A673 (cell line): ENCODE measurements at places on chromosomes 5 and 9. TPM values are rescaled to one million over a fixed set of nuclear protein-coding genes. Genes with fewer than 3 reads are reported as not detected.

DNA sequence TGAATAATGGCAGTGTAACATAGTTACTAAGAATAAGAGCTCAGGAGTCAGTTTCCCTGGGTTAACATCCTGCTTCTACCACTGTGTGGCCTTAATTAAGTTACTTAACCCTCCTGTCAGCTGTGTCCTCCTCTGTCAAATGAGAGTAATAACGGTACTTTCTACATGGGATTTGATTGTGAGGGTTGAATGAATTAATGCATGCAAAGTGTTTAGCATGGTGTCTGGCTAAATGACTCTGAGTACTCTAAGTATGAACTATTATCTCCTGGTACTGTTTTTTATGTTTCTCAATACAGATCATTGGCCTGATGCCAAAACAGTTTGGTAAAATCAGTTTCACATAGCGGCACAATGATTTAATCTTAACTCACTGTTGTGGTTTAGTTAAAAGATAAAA lies 19.6 kb downstream of the ZNF131 start:
- DNase-seq = no peak

GRCh38 chr5:159052401-159053011 lies 47.2 kb downstream of the EBF1 start:
- DNase-seq = no peak

Gene IFNB1
- not detected in 2 replicates for total RNA-seq

Gene PPP2R2B
- total RNA-seq = not detected in 2 replicates

DNA sequence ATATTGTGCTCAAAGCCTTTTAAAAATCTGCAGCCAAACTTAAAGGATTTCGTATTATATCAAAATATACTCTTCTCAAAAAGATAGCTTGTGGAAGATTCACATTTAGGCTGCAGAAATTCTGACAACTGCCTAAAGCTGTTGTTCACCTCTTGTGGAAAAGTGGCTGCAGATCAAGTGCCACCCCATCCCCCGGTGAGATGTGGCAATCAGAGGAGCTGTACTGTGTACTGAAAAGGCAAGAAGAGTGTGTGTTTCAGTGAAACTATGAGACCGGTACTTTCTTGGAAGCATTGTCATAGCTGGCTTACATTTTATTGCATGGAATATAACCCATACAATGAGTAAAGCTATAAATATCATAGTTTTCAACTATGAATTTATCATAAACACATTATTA lies 64.3 kb downstream of the CDH18 start:
- DNase-seq = no peak

DNA sequence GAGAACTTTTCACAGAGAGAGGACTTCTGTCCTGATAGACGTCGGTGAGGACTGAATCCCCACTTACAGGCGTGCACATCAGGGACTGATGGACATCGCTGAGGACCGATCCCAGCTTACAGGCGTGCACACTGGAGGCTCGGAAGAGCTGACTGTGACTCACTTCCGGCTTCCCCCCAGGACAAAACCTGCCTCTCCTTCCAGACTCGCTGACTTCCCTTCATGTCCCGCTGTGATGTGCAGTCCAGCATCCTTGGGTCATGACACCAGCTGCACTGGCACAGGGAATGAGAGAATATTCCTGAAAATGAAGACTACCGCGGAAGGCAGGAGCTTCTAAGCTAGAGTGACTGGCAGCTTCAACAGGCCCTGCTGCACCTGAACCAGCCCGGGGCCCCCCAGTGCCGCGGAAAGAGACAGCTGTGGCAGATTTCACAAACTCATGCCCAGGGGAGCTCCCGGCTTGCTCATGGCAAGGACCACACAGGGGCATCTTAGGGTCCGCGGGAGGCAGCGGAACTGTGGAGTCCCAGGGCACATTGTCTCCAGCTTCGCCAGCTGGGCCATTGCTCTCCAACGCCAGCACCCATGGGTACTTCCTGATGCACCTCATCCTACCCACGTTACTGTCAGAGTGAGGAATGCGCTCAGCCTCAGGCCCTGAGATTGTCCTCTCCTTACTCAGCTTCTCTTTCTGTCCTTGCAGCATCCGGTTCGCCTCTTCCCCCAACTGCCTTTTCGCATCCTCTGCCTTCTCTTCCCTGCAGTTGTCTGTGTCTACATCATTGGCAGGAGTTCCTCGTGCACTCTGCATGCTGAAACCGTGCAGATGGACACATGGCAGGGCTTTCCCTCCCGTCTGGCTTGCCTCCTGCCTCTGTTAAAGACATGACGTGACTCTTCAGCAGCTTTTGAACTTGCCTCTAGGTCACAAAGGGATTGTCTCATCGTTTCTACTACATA lies 29.5 kb downstream of the SURF6 start:
- DNase-seq = peak; percentile 45

Gene SH3GL2
- not detected in 2 replicates for total RNA-seq

Gene CNTNAP3
- total RNA-seq = not detected in 2 replicates

DNA sequence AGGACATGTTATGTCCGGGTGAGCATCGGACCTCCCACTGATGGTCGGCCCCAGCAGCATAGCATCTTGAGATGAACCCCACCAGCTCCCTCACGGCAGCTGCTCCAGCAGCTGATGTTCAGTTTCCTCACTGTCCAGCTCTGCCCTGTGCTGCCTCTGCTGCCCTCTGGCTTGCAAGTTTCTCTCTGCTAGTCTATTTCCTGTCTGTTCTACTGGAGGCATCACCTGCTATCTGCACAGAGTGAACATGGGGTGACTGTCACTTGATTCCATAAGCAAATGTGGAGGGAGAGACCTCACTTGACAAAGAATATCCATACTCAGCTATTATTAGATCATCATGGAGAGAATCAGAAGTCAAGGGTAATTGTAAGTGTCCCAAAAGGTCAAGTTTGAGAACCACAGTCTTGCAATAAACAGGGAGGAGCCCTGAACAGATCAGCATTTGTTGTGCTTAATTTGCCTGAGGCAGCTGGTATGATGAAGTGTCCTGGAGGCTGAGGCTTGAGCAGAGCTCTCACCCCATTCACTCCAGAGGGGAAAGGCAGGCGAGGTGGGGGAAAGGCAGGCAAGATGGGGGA lies 702.8 kb downstream of the SEMA5A start:
- DNase-seq = no peak

Gene NR2F1
- 3.0 and 3.5 TPM in 2 replicates for total RNA-seq

- peak; percentile 17 for DNase-seq
Observed at GRCh38 chr5:7391215-7391614, 4.7 kb upstream of the ADCY2 start.
